ENCODE measurements at places on chromosomes 3 and 15.

- DNase-seq = no peak
These were observed 752 bp downstream of the CEP63 start for GRCh38 chr3:134486577-134487041.

- no peak for DNase-seq
These were observed 4.0 kb downstream of the RASSF1 start for GRCh38 chr3:50336452-50337174.

- no peak for DNase-seq
These were observed 390.4 kb upstream of the LMCD1 start for GRCh38 chr3:8110966-8111798.

DNA sequence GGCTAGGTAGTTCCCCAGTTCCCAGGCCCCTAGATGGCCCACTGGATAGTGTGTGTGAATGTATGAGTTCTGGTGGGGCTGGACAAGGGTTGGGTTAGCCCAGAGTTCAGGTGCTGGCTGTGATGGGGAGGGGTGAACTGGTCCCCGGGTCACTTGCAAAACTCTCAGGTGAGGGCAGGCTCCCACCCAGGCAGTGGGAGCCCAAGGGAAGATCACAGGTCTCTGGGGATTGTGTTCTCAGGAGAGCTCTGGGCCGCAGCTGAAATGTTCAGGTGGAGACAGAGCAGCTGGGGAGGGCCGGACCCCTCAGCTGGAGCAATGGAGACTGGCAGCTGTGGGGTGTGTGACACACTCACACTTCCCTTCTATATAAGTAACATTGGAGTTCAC is 12.8 kb upstream of the FAM98B start:
- no peak for DNase-seq

DNA sequence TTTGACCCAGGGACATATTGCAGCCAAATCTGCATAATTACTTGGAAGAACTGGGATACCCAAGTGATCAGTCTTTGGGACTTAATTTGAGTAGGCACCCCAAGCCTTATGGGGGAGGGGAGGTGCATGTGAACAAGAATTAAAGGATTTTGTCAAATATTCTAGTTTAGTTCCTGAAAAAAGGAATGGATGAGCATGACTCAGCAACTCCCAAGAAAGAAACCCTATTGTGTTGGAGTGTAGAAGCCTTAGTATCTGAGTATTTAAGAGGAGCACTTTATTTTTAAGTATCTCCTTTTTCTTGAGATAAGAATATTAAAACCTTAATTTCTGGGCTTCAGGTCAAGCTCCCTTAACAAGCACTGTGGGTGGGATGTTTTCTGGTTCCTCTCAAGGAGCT is 222.4 kb downstream of the CD47 start:
- DNase-seq = no peak

DNA sequence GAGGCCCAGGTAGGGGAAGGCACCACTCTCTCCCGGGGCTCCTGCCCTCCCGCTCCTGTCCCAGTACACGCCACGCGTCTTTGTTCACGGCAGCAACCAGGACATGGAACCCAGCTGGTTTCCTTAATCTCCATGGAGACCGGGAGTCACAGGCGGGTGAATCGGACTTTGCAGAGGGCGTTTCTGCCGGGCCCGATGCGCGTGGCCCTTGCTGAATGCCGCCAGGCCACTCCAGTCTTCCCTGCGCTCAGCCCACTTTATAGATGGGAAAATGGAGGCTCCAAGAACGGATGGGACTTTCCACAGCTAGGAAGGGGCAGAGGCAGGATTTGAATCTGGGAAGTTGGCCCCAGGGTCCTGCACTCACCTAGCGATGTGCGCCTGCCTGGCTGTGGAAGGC is 7.4 kb downstream of the PLXND1 start:
- no peak for DNase-seq

GRCh38 chr3:10548992-10549391 is 43.6 kb upstream of the ATP2B2 start:
- no peak for DNase-seq

DNA sequence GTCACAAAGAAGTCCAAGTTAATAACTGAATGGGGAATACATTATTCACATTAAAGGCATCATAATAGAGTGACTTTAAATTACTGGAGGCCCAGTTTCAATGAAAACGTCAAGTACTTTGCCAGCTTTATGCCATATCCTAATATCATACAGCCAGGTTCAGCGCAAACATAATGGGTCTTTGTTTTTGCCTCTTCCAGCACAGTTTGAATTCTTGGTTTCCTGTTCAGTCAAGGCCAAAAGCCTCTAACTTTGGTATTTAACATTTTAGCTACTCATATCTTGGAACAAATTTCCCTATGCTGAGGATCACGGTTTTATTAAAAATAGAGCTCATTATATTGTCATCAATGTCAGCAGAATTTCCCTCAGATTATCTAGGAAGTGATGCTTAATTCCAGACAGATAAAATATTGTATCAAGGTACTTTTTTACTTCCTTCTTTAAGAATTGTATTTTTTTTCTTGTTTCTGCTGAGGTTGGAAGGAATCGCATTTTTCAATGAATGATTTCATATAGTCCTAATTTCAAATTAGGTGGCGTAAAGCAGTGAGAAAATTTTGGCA is 269.2 kb downstream of the THRB start:
- no peak for DNase-seq

- DNase-seq = no peak
These were observed 13.4 kb upstream of the TBC1D5 start for GRCh38 chr3:17755836-17756235.

DNA sequence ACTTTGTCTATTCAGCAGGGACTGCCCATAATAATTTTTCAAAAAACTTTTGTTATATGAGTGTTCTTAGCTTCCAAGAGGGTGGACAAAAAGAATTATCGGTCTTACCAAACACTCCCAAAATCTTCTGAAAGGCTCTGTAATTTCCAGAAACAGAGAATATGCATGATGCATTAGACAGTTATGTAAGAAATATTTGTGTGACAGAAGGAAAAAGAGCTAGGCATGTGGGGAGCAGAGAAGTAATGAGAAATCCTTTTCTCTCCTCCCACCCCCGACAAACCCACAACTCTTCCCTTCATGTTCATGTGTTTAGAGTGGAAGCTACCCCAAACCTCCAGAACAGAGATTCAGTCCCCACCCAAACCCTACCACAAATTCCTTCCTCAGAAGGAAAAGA is 86.8 kb downstream of the MYO5A start:
- no peak for DNase-seq

DNA sequence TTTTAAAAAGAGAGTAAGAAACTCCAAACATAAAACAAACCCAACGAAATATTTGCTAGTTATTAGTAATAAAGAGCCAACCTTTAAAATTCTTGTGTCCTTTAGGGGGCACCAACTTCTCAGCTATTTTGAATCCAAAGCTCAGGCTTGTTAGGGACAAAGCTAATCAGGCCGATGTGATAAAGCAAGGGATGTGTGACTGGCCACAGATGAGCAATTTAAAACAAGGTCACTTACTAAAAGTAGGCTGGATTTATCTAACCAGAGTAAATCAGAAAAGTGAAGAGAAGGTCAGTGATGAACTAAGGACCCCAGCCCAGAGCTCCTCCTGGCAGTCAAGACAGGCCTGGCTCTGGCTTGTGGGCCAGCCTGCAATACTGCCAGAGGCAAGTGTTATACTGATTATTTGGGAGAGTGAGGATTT is 108.5 kb downstream of the CYP19A1 start:
- DNase-seq = no peak

DNA sequence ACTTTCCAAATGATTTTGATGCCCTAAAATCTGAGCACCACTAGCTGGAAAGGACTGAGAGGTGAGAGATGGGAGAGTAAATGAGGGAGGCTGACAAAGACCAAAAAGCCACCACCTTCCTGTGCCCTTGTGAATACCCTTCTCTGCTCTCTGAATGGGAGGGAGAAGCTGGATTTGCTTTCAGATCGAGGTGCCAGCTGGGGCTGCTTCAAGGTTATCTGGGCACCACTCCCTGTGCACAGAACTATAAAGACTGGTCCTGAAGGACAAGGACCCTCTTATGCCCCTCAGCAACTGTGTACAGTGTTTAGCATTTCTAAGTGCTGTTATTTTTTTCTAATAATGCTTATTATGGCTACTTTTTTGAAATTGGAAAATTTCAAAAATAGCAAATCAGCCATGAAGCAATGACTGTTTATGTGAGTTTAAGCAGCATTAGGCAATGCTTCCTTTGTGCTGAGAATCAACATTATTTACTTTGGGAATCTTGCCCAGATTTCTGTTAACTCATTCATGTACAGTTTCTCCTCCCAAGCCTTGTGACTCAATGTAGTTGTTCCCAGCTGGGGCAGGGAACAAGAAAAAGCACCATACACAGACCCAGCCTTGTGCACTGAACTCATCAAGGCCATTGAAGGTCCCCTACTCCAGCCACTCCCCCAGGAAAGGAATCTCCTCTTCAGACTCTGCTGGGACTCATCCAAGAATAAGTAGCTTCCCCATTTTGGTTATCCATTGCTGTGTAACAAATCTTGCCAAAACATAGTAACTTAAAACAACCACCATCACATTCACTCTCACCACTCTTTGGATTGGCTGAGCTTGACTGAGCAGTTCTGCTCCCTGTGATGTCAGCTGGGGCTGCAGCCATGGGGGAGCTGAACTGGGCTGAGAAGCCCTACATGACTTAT is 37.3 kb upstream of the CDV3 start:
- DNase-seq = no peak

- no peak for DNase-seq
These were observed 65.0 kb downstream of the CEMIP start for GRCh38 chr15:80844011-80844732.

GRCh38 chr3:50417637-50418033 is 58.3 kb upstream of the TMEM115 start:
- DNase-seq = no peak

- no peak for DNase-seq
These were observed 119.9 kb upstream of the TJP1 start for GRCh38 chr15:29942143-29942542.

DNA sequence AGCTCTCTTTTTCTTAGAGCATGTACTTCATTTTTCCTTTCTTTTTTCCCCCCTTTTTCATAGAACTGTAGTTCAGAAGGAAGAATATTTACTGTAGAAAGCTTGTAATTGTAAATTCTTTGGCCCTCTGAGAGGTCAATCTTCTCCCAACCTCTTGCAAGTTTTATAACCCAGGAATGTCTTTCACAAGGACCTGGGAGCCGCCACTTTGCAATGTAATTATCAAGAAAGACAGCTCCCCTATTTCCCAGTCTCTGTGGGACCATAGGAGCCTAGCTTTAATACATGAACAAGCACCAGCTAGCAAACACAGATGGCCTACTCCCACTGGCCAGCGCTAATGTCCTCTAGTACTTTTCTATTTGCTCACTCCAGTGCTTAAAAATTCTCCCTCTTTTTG is 51.4 kb downstream of the NFKBIZ start:
- no peak for DNase-seq

DNA sequence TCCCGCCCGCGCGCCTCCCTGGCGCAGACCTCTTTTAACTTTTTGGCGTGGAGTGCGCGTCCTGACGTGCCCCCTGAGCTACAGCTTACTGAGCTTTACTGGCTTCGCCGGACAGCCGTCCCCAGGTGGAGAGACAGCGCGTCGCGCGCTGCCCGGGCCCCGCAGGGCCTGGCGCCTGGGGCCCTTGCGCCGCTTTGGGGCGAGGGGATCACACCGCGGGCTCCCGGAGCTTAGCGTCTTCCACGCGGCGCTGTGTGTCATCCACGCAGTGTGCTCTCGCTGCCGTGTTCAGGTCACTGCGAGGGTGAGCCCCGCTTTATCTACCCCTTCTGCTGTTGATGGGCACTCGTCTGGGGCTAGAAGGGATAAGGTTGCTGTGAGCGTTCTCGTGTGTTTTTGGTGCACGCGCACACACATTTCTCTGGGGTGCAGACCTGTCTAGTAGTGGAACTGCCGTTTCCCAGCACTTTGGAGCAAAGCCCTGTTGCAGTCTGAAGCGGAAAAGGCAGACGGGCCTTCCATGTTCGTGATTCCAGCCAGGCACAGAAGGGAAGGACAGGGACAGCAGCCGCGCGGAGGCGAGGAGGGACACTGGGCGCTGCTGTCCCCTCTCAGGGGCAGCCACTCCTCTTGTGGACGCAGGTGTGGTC is 33.1 kb upstream of the ALDH1L1 start:
- DNase-seq = no peak

GRCh38 chr15:96019114-96019513 is 311.4 kb upstream of the NR2F2 start:
- no peak for DNase-seq

DNA sequence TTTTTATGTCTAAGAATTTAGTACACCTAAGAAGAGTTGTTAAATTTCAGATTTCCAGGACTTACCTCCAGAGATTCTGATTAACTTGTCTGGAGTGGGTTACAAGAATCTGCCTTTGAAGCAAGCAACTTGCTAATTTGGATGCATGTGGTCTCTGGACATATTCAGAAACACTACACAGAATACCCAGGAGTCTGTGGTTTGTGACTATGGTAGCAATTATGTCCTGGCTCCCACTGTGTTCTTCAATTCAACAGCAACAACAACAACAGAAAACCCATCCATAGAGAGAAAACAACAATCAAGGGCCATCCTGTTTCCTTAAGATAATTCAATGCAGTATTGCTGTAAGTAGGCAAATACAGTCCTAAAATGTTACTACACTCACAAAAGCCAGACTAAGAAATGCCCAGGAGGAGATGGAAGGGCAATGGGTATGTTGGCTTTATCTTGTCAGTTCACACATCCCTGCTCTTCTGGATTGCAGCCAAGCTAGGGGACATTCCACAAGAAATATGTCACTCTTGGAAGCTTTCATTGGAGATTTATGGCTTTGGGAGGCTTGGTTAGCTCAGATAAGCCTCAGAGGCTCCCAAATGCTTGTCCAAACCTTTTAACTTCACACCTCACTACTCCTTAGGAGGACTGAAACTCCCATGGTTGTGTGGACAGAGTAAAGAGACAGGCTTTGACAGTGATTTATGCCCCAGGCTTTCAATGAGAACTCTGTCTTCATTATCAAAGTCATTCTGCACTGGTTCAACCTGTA is 99.4 kb upstream of the MRPL3 start:
- DNase-seq = no peak

DNA sequence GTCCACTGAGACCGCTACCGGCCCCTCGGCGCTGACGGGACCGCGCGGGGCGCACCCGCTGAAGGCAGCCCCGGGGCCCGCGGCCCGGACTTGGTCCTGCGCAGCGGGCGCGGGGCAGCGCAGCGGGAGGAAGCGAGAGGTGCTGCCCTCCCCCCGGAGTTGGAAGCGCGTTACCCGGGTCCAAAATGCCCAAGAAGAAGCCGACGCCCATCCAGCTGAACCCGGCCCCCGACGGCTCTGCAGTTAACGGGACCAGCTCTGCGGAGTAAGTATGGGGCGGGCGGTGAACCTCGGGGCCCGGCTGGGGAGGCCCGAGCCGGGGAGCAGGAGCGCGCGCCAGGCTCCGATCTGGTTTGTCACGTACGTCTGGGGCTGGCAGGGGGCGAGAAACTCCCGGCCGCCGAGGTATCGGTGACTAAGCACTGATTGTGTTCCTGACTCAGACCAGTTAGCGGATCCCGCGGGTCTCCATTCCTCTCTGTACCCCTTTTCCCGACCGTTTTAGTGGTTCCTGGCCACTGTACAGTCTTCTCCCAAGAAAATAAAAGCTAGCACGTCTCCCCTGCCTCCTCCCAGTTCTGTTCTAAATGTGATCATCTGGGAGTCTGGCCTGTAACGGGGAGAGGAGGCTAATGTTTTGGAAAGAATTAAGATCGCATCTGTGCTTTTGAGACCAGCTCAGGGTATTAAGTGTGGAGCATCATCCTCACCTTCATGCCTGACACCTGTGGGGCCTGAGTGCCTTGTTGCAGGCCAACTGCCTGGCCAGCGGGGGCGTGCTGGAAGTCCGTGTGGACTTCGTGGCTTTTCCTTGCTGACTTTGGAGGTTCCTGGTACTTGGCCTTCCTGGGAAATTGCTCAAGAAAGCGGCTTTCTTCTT is 691 bp downstream of the MAP2K1 start:
- DNase-seq = peak; percentile 61
